Renal pelvis (tissue), 12 donors: ENCODE measurements at places on chromosomes 4 and X. TPM values are rescaled to one million over a fixed set of nuclear protein-coding genes. Genes with fewer than 3 reads are reported as not detected.

Gene PHEX
- 0.47 TPM for polyA plus RNA-seq

Gene FOXO4
- polyA plus RNA-seq: 25.6 TPM

Gene OPRPN
- not detected for polyA plus RNA-seq

Gene MAMLD1
- 6.8 TPM for polyA plus RNA-seq

Gene SLC10A6
- polyA plus RNA-seq: 0.62 TPM

Gene OPHN1
- polyA plus RNA-seq: 8.3 TPM

Gene GPR34
- 4.4 TPM for polyA plus RNA-seq

Gene NSDHL
- 31.6 TPM for polyA plus RNA-seq

Gene EGF
- 2.3 TPM for polyA plus RNA-seq

Gene FUNDC1
- 28.7 TPM for polyA plus RNA-seq

Gene P2RY4
- polyA plus RNA-seq: 0.14 TPM

Gene ASB9
- polyA plus RNA-seq: 15.4 TPM

DNA sequence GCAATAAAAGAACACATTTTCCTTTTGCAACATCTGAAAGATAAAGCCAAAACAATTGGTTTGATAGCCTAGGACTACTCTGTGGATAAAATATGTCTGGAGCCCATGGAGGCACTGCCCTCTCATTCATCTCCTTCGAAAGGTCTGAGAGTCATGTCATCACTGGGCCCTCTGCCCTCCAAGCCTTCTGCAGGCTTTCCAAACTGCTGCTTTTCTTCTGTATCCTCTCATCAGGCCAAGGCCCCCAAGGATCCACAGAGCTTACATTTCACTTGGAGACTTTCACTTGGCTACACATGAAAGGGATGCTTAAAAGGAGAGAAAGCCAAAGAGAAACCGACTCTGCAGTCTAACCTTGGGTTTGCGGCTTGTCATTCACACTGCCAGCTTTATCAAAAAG is 109.9 kb downstream of the SH3RF1 start:
- DNase-seq: peak; percentile 53

DNA sequence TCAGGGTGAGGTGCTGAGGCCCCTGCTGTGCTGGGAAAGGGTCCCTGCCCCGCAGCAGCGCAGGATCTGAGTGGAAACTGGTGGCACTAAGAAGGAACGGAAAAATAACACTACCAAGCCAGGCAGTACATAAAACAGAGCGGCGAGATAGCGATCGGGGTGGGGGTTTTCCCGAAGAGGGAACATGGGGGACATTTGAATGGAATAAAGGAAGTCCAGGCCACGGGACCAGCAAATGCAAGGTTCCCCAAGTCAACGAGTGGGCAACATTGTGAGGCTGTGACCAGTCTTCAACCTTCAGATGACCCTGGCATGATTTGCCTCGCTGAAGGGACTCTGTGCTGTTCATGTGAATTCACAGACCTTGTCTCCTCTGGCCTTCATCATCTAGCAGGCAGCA is 13.7 kb downstream of the MSX1 start:
- no peak for DNase-seq

- no peak for DNase-seq
These were observed 33.5 kb downstream of the GUCY2F start for GRCh38 chrX:109448282-109448938.

GRCh38 chr4:87031920-87032319 is 97.1 kb downstream of the AFF1 start:
- no peak for DNase-seq

DNA sequence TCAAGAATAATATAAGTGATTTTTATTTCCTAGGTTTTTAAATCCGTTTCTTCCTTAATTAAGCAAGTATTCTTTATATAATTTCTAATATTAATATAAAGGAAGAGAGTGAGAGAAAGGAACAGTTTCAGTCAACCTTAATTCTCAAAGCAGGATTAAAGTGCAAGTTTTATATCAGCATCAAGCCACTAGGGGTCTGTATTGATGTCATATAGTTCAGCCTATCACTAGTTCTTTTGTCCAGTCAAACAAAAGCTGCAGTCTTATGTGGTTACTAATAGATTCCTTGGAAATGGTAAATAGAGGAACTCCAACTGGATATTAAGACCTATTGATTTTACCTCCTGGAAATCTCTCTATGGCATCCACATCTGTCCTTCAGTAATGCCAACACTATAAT is 82.0 kb downstream of the NAP1L3 start:
- DNase-seq: no peak

DNA sequence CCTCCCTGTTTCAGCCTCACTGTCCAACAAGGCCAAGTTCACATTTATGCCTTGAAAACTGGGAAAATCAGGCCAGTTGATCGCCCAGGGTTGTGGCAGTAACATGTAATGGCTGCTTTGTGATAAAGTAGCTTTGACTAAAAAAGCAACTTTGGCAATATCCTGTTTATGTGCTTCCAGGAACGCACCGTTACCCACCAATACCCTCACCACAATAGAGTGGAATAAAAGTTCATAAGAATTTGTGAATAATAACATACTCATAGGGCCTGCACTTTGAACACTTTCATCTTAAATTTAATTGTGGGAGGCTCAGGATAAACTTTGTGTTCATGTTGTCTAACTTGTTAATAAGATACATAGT is 80.7 kb upstream of the MAML3 start:
- DNase-seq: no peak

DNA sequence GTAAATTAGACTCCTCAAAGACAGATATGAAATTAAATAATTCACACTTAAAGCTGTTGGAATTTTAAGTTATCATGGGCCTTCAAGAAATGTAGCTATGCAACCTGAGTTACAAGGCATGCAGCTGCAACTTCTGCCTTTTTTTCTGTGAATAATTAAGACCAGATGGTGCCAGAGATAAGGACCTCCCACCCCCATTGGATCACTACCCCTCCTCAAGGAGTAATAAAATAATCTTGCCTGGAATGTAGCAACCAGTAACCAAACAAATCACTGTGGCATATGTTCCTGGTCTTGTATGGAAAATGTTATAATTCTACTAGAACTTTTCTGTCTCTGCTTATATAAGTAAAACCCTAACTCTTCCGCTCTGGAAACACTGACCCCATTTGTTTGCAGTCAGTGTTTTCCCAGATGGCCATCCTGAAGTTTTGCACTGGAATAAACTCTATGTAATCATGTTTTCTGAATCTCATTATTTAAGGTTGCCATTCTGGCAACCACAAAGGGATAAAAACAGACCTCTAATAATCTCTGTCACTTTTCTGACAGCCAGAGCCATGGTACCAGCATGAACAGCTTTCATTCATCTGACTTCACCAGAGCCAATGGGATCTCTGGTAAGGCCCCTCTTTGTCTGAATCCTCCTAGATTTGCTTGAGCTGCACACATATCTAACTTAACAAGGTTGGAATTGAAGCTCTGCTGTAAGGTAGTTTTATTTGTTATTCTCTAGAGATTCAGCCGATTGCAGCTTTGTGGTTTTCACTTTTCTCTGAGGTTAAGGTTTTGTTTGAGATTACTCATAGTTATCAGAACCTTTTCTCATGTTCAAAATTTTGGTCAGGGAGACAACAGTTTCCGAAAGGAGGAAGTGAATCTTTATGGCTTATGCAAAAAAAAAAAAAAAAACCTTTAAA is 274.6 kb downstream of the NAF1 start:
- peak; percentile 27 for DNase-seq

DNA sequence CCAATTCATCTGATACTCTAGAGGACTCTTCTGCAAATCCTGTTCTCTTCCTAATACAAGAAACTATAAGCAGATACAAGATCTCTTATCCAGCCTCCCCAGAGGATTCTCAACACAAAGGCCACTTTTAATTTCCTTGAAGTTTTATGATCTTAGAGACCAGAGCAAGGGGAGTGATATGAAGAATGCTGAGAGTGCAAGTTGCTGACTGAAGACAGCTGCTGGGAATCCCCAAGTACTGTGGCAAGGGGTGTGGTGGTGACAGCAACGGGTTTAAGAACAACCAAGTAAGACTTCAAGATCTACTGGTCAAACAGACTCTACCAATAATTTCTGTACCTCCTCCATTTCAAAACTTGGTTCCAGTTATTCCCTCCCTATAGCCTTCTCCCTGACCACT is 7.0 kb downstream of the AMMECR1 start:
- no peak for DNase-seq

GRCh38 chrX:73289039-73289438 is 74.4 kb upstream of the NAP1L2 start:
- no peak for DNase-seq

DNA sequence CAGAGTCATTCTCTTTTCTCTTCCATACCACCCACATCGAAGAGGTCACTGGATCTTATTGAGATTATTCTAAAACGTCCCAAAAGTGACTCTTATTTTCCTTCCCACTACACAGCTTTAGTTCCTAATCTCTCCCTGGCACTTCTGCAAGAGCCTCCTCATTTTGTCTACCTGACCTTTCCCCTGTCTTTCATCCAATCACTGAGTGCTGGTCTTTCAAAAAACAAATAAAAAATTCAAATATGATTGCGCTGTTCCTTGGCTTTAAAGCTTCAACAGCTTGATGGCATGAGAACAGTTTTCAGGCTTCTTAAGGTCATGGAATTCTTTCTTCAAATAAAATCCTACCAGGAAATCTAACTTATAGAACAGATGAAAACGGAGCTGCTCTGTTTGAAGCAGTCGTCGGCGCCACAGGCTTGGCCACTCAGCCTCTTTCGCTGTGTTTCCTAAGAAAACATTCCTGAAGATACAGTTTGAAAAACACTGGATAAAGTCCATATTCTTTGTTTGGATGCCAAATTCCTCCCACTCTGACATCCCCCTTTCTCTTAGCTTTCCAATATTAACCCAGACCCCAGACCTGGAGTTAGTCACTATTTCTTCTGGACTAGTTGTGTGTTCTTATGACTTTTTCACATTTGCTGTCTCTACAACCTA is 12.5 kb downstream of the SYTL5 start:
- peak; percentile 24 for DNase-seq

GRCh38 chr4:155572106-155572703 is 94.4 kb upstream of the GUCY1A1 start:
- no peak for DNase-seq

DNA sequence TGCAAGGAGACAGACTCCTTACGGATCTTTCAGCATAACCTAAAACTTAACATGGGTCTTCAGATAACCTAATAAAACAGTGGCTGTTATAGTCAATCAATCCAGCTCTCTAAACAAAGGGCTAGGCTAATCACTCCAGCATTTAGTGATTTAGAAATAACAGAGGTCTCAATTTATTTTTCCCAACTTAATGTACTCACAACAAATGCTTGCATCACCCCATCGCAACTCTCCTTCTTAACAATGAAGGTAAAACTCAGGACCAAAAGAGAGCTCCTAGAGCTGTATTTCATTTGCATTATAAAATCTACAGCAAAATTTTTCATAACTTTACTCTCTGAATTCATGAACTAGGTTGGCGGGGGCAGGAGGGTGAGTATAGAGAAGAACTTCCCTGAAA is 1.1 kb downstream of the LIN54 start:
- DNase-seq: no peak

DNA sequence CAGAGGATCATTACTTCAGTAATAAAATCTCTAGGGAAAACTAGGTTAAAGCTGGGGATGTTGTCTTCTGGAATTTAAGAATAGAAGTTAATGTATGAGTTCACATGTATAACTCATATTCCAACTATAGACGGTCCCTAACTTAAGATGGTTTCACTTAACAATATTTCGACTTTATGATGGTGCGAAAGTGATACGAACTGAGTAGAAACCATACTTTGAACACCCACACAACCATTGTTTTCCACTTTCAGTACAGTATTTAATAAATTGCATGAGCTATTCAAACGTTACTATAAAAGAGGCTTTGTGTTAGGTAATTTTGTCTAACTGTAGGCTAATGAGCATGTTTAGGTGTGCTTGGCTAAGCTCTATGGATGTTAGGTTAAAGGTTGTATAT is 38.7 kb downstream of the CCSER1 start:
- DNase-seq: no peak

DNA sequence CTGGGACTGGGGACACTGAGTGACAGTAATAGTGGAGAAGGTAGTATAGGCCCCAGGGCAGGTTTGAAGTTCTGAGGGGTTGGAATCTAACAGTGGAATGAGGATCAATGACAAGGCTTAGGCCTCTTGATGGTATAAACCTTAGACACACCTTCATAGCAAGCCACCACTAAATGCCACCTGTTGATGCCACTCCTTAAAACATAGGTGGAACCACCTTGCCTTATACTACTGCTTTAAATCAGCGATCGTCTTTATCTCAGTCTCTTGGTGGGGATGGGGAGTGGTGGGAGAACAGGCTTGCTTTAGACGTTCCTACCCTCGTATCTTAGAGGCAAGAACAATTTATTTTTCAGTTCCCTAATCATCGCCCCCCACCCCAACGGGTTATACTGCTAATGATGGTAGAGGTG is 1.2 kb downstream of the RAB33B start:
- DNase-seq: no peak

- DNase-seq: no peak
These were observed 34.4 kb upstream of the COX18 start for GRCh38 chr4:73103799-73104503.

GRCh38 chrX:135931644-135932487 is 38.4 kb downstream of the SAGE1 start:
- peak; percentile 16 for DNase-seq

DNA sequence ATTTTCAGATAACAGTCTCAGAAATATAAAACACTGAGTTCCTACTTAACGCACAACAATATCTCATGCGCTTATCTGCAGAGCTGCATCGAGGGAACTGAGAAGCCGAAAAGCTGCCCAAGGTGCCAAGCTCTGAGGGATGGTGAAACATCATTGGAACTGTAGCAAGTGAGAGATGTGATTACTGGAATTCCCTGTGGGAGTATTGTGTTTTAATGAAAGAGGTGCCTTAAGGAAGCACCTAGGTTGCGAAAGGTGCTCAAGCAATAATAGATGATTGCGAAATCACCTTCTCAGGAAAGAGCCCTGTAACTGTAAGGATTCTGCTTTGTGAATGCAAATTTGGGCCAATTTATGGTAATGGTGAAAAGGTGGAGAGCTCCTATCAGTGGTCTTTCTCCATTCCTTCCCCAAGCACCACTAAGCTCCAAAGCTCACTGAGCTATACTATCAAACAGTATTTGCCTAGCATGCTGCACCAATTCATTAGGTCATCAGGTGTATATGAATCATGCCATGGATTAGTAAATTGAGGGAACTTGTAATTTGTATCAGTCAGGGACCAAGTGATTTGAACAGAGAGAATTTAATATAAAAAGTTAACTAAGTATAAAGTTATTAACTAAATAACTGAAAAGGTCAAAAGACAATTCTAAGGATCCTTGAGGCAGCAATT is 59.0 kb upstream of the ATP8A1 start:
- no peak for DNase-seq

DNA sequence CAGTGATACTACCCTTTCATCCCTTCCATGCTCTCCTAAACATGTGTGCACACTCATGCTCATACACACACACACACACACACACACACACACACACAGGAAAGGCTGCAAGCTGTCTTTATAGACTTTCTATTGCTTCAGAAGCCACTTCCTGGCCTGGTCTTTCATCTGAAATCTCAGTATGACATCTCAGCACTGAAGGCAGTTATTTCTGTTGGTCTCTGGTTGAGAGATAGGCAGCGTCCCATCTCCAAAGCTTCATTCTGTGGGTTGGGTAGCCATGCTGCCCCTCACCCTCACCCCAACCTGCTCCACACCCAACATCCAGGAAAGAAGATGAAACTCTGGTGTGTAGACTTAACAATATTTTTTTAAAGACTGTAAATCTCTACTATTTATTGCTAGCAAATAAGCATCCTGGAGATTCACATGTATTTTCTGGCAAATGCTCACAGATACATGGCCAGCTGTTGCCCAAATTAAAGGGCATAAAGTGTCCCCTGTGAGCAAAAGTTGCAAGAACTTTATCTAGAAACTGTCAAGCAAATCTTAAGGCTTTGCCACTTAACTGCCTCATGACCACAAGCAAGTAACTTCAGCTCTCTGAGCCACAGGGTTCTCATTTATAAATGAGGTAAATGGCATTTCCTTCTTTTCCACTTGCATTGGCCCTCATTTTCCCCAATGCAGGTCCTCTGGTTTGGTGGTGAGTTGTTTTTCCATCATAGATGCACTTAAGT is 189.8 kb upstream of the AFF2 start:
- DNase-seq: no peak
